ENCODE measurements at places on chromosomes 2 and 18.

DNA sequence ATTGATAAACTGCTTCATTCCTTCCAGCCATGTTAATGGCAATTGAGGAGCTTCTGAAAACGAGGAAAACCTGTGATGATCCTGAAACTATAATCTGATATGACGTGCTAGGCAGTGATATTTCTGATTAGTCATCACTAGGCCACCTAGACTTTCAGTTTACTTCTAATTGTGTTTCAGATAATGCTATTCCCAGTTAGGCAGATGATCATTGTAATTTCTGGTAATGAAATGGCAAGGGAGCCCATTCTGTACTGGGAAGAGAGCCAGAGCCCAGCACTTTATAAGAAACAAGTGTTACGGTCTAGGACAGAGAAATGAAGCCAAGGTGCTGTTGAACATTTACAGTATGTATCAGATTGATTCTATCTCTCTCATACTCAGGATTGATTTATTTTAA lies 106.2 kb downstream of the CPO start:
- no peak for DNase-seq

DNA sequence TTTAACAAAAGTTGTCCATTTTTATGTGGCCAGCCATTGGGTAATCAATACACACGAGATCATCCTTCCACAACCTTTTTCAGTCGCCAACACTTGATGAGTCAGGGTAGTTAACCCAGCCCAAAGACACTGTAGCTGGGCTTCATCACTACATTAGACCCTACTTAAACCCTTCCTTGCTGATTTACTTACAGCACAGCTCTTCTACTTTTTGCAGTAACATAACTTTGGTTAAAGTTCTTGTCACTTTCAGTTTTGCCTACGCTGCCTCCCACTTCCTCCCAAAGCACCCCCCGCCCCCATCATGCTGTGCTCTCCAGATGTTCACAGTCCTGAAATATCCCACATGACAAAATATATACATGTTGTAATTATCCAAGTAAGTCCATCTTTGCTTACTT lies 103.6 kb downstream of the CDK15 start:
- no peak for DNase-seq

- DNase-seq, result no peak
These were observed 14.7 kb upstream of the SLC4A3 start for GRCh38 chr2:219612577-219613286.

DNA sequence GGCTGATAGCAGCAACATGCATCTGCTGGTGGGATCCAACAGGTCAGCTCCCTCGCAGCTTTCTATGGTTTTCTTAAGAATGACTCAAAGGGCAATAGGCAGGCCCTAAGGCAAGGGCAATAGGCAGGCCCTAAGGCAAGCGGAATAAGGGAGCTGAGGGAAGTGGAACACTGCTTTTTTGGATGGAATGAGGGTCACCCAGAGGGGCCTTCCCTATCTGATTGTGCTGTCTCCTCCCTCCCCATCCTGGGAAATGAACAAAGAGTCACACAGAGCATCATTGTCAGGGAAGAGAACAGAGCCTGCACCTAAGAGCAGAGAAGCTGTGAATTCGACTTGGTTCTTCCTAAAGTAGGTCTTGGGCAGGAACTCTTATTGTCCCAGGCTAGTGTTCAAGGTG lies 43.3 kb upstream of the PTPRM start:
- DNase-seq, result no peak

DNA sequence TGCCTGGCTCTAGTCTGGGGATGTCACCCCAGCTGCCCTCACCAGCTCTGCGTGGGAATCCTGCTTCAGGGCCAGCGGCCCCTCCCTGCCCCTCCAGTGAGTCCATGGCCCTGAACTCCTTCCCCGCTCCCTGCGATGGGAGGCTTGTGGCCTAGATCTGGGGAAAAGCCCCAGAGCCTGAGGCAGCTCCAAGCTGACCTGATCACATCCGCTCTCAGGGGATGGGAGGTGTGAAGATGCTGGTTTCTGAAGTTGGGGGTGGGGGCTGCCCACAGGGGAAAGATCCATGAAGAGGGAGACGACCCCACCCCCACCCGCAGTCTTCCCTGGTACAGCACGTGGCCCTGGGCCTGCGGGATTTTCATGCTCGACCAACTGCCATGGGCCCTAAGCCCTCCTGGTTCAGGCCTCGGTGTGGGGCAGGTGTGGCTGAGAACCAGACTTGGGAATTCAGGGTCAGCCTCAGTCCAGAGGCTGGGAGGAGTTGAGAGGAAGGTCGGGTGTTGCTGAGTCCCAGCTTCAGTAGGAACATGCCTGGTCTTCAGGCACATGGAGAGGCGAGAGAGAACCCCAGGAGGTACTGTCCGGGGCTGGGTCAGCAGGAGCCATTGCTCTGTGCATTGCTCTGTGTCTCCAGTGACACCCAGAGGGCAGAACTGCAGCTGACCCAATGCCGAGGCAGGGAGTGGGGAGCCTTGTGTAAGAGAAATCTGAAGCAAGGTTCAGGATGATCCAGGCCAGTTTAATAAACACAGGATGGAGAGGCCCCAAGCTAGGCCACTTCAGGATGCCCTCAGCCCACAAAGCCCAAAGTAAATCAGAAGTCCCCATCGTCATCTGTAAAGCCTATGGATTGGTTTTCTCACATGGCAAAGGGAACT lies 115.1 kb downstream of the CAPN13 start:
- DNase-seq, result no peak

- DNase-seq, result no peak
These were observed 34.1 kb downstream of the GLI2 start for GRCh38 chr2:120769787-120770120.

GRCh38 chr2:222693837-222694236 lies 22.4 kb downstream of the MOGAT1 start:
- no peak for DNase-seq

DNA sequence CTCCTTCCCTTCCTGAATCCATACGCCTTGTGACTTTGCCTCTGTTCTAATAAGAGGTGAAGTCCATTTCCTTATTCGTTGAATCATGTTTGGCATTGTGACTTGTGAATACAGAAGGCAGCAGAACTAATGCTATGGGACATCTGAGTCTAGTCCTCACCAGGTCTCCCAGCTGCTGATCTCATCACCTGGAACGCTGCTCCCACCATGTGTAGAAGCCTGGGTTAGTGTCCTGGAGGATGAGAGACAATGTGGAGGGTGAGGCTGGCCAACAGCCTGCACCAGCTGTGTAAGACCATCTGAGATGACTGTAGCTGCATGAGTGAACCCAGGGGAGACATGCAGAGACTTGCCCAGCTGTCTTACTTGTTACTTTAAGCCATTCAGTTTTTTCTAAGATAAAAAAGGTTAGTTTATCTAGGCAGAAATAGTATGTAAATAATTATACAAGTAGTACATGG lies 3.5 kb upstream of the HAAO start:
- DNase-seq, result no peak

GRCh38 chr18:76443519-76444445 lies 51.3 kb downstream of the ZNF516 start:
- no peak for DNase-seq

- no peak for DNase-seq
These were observed 420.6 kb upstream of the UBE2E3 start for GRCh38 chr2:180559771-180560170.

GRCh38 chr2:119179991-119180390 lies 21.4 kb upstream of the C1QL2 start:
- no peak for DNase-seq

DNA sequence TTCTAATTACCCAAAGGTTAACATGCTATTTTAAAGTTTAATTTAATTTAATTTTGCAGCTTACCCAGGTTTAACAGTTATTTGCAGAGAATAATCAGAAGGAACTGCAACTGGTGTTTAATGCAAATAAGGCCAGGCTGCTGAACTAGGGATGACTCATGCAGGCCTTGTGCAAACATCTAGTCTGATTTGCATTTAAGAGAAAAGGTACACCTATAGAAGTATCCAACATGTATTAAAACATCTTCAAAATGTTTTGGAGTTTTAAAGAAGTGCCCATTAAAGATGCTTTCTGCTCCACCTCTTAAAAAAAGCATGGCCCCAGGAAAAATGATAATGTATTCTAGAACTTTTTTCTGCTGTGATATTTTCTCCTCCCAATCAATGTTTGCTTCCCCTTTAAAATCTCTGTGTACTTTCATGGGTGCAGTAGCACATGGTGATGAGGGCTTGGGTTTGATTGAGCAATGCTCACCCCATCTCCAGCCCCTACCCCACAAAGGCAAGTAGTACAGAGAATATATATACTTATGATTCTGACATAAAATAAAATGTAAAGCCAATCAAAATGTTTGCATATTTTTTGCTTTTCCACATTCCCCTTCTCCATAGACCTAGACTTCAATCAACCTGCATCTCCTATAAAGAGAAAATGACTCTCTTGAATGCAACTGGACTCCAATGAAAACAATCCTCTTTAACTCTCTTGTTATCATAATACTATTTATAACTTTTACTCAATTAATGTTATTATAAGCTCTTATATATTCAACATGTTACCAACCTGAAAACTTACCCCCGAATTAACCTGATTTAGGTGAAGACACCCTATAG lies 54.1 kb downstream of the ATP8B1 start:
- no peak for DNase-seq

GRCh38 chr2:74957886-74958273 lies 563 bp upstream of the POLE4 start:
- DNase-seq, result no peak

- no peak for DNase-seq
These were observed 2.8 kb downstream of the TMEM18 start for GRCh38 chr2:674321-674985.

DNA sequence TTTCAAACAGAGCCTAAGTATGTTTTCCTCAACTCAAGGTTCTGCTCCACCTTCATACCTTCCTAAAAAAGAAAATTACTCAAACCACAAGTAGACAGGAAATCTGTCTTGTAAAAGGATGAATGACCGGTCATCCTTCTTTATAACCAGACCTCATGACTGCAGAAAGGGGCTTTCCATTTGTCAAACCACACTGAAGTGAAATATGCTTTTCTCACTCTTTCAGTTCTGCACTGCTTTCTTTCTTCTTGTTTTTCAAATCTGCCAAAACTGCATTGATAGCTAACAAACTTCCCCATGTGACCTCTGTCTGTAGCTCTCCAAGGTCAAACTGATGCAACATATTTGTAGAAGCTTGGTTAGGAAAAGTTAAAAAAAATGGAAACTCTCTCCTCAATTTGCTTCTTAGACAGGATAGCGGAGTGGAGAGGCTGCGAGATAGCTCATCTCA lies 308.9 kb upstream of the CCDC68 start:
- no peak for DNase-seq

GRCh38 chr18:55778788-55779690 lies 191.0 kb upstream of the TCF4 start:
- DNase-seq, result peak; percentile 10

DNA sequence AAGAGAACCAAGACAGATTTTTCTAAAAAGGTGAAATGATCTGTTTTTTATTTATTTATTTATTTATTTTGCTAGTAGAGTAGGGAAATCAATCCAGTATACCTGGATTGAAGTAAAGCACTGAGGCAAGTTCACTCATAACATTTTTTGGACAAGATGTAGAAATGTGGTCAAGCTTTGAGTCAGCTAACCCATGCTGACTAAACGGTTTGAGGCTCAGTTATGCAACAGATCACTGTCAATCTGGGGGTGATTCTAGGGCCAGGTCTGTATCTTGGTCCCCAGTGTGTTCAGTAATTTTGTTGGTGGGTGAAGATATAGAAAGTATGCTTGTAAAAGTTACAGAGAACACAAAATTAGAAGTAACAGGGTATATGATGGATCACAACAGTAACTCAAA lies 60.2 kb downstream of the RMDN2 start:
- DNase-seq, result no peak

DNA sequence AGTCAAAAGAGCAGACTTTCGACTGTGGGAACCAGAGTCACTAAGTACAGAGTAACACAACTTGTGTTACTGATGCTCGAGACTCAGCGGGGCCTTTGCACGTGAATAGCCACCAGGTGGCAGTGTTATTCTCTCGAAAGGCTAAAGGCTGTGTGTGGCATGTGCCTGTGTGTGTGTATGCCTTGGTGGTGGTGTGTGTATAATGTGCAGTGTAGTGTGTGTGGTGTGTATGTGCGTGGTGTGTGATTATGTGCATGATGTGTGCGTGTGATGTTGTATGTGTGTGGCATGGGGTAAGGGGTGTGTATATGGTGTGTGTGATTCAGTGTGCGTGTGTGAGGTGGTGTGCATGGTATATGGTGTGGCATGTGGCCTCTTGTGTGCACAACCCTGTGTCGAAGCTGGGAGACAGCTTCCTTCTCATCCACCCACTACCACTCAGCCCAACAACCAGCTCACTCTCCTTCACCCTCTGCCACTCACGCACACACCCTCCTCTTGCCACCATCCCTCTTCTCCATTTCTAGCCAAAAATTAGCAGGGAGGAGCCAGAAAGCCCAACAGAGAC lies 83.0 kb upstream of the ZNF532 start:
- DNase-seq, result peak; percentile 73

- no peak for DNase-seq
These were observed 17.8 kb downstream of the IGFBP5 start for GRCh38 chr2:216677439-216678097.

DNA sequence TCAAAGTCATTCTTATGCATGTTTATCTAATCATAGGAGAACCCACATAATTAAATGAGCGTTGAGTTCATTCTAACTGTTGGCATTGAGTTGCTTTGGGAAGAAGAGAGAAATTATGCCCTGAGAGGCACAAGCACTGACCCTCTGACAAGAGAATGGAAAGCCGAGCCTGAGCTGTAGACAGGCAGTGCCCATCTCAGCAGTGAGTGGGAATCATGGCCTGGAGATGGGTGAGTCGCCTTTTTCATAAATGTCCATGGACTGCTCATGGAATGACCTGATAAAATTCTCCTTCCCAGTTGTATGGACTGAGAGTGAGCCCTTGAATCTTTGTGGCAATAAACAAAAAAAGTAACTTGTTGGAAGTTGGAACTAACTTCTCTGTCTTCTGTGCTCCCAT lies 21.4 kb upstream of the MYO3B start:
- no peak for DNase-seq

- no peak for DNase-seq
These were observed at the start of gene MYO3B for GRCh38 chr2:170177950-170178781. MYO3B (plus strand) TSS chr2:170178147; CDS start chr2:170178288, 141 bp downstream.

- no peak for DNase-seq
These were observed 62.6 kb upstream of the SLC16A14 start for GRCh38 chr2:230131366-230131765.

DNA sequence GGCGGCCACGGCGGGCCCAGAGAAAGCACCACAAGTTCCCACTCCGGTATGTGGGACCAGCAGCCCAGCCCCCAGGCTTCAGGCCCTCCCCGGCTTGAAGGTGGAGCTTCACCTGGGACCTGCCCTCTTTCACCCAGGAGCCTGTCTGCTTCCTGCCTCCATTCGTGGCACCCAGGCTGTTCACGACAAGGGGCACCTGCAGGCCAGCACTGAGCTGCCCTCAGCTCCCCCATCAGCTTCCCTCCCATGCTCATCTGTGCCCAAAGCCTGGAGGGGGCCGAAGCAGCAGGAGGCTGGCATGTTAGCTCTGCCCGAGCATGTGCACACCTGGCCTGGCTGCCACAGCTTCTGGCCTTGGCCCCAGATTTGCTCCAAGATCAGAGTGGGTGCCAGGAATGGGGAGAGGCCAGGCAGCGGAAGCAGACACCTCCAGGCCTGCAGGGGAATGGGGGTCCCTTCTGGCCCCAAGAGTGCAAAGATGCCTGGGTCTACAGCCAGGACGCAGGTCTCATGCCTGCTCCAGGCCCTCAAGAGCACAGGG lies 312.4 kb upstream of the SYT4 start:
- no peak for DNase-seq

- peak; percentile 30 for DNase-seq
These were observed 15.4 kb upstream of the XDH start for GRCh38 chr2:31429759-31430438.
